ENCODE measurements at places on chromosomes 16 and 17. TPM values are rescaled to one million over a fixed set of nuclear protein-coding genes. Genes with fewer than 3 reads are reported as not detected.

- no peak overlapping the region for H3K4me3 ChIP-seq
- no peaks in the 10 kb centered on the region for H3K27me3 ChIP-seq
- no peak overlapping the region for H3K27ac ChIP-seq
- H3K4me1 ChIP-seq = no peaks in the 10 kb centered on the region
Observed at GRCh38 chr17:71976011-71976649, 144.7 kb upstream of the SOX9 start.

- no peak for DNase-seq
- no peaks in the 10 kb centered on the region for H3K4me1 ChIP-seq
- no peaks in the 10 kb centered on the region for H3K27me3 ChIP-seq
- no peak overlapping the region for H3K27ac ChIP-seq
Observed at GRCh38 chr17:83077411-83077810, 2.0 kb upstream of the METRNL start.

GRCh38 chr17:74159226-74159840 is 44.1 kb upstream of the RPL38 start:
- no peak overlapping the region for H3K27ac ChIP-seq
- H3K36me3 ChIP-seq = no peaks in the 10 kb centered on the region
- DNase-seq = no peak
- H3K4me3 ChIP-seq = no peak overlapping the region
- no peaks in the 10 kb centered on the region for H3K4me1 ChIP-seq
- no peaks in the 10 kb centered on the region for H3K27me3 ChIP-seq

DNA sequence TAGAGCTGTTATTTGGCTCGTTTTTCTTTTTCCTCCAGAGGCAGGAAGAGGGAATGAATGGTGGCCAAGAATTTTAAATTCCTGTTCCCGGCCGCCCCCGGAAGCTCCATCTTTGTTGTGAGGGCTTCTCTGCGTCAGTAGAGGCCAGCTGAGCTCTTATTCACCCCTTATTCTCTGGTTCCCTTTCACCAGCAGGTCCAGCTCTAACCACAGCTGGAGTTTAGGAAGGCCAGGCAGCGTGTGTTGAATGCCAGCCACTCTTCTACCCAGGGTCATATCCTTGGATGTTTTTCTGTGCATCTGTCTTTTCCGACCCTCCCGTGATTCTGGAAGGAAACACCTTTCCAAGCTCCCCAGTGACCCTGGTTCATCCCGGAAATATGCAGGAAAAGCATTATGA is 570.5 kb downstream of the WWOX start:
- H3K4me3 ChIP-seq = no peak overlapping the region
- H3K27ac ChIP-seq = no peak overlapping the region
- no peak for DNase-seq
- no peaks in the 10 kb centered on the region for H3K27me3 ChIP-seq
- H3K36me3 ChIP-seq = no peaks in the 10 kb centered on the region

GRCh38 chr17:10754109-10754508 is 24.3 kb upstream of the TMEM220 start:
- no peaks in the 10 kb centered on the region for H3K27me3 ChIP-seq
- H3K4me3 ChIP-seq = no peak overlapping the region
- no peaks in the 10 kb centered on the region for H3K4me1 ChIP-seq
- no peak for DNase-seq
- H3K36me3 ChIP-seq = no peaks in the 10 kb centered on the region
- no peak overlapping the region for H3K27ac ChIP-seq

GRCh38 chr17:80035937-80036714 is at the start of gene CCDC40:
TSS of gene CCDC40 (plus strand) at chr17:80036642. CDS start at chr17:80036663, 21 bp downstream.
- peak within 1 kb of the TSS; percentile 76 for H3K4me3 ChIP-seq
- peak; percentile 75 for DNase-seq
- peaks cover 3% of the 10 kb centered on the region for H3K4me1 ChIP-seq
- no peaks in the 10 kb centered on the region for H3K36me3 ChIP-seq

DNA sequence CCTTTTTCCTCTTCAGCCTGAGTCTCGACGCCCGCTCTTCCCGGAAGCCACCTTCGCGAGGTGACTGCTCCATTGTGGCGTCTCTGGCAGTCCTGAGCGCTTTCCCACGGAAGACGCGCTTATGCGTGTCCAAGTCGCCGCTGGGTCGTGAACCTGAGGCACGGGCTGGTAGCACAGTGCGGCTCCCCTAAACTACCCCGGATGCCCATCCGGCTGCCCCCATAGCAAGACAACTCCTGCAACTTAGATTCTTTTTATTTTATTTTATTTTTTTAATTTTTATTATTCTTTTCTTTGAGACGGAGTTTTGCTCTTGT is 2.1 kb upstream of the ESRP2 start:
- no peaks in the 10 kb centered on the region for H3K27me3 ChIP-seq
- H3K4me3 ChIP-seq = peak overlapping the region; percentile 74
- no peak for DNase-seq
- no peaks in the 10 kb centered on the region for H3K36me3 ChIP-seq

DNA sequence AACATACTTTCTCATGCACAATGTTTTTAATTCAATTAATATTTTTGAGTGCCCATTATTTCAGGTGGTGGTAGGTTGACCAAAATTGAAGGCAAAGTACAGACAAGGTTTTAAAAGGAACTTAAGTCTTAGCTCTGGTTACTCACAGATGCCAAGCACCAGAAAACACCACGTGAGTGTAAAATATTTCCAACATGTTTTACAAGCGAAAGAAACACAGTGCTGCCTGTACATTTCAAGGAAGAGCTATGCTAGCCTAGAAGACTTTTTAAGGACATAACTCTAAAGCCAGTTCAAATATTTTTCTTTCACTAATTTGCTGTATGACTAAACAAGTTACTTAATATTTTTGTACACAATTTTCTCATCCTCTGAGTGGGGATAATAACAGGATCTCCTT is 736.4 kb upstream of the GOT2 start:
- no peak overlapping the region for H3K4me3 ChIP-seq
- no peaks in the 10 kb centered on the region for H3K27me3 ChIP-seq
- DNase-seq = no peak
- no peaks in the 10 kb centered on the region for H3K36me3 ChIP-seq
- H3K4me1 ChIP-seq = no peaks in the 10 kb centered on the region
- no peak overlapping the region for H3K27ac ChIP-seq

GRCh38 chr17:16415031-16415924 is at the start of gene TRPV2:
TSS of gene TRPV2 (plus strand) at chr17:16415571. CDS start at chr17:16417669, 2,098 bp downstream.
- H3K4me3 ChIP-seq = peak within 1 kb of the TSS; percentile 86
- peaks cover 14% of the 10 kb centered on the region for H3K36me3 ChIP-seq
- DNase-seq = peak; percentile 33
- H3K27me3 ChIP-seq = no peaks in the 10 kb centered on the region

DNA sequence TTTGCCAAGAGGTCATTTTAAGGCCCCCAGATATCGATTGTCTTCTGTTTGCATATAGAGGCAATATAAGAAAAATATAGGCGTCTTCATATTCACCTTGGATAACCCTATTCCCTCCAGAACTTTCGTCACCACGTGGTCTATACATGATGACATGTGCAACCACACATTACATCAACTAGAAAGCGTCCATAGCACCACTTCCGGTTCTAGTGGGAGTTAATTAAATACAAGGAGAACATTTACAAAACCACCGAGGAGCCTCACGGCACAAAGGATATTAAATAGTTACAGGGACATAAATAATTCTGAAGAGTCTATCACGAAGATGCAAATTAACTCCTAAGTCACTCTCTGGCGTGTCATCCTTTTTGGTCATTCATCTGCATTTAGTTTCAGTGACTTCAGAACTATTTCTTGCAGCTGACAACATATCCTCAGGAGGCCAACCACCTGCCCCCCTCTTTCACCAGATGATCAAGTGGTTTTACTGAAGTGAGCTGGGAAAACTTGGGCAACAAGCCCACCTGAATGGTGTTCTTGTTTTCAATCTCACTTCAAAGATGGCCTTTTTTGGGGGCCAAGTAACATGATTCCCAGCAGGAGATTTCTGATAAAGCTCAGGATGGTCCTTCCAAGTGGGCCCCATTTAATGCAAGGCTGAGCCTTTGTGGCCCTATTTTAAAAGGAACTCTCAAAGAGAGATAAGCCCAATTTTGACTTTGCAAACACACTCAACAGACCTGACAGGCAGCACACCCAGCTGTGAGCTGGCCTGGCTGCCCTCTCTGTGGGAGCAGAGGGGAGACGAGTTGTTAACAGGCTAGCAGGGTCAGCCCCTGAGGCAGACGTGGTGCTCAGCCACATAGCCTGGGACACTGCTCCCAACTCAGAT is 15.3 kb downstream of the CMTM3 start:
- H3K27me3 ChIP-seq = no peaks in the 10 kb centered on the region
- no peak overlapping the region for H3K27ac ChIP-seq
- no peak overlapping the region for H3K4me3 ChIP-seq
- DNase-seq = no peak

DNA sequence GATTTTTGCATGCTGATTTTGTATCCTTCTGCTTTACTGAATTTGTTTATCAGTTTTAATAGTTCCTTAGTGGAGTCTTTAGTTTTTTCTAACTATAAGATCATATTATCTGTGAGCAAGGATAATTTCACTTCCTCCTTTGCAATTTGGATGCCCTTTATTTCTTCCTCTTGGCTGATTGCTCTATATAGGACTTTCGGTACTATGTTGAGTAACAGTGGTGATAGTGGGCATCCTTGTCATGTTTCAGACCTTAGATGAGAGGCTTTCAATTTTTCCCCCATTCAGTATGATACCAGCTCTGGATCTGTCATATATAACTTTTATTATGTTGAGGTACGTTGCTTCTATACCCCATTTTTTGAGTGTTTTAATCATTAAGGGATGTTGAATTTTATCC is 224.5 kb upstream of the CNTNAP4 start:
- H3K4me3 ChIP-seq = no peak overlapping the region
- DNase-seq = no peak
- no peaks in the 10 kb centered on the region for H3K4me1 ChIP-seq
- no peak overlapping the region for H3K27ac ChIP-seq
- no peaks in the 10 kb centered on the region for H3K36me3 ChIP-seq

DNA sequence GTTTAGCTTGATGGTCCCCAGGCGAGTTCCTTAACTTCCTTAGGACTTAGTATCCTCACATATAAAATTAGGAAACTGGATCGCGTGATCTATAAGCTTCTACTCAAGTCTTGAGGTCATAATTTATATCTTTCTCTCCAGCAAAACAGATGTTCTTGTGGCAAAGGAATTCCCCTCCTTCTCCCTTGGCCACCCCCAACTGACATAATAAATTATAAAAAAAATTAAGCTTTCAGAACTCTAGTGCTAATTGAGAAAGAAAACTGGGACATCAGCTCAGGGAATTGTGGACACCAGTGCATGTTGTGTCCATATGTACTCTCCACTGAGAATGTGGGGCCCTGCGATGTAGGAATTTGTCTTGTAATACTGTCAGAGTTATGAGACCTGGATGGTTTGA is 13.5 kb downstream of the GNAO1 start:
- no peak overlapping the region for H3K4me3 ChIP-seq
- H3K27me3 ChIP-seq = no peaks in the 10 kb centered on the region
- H3K27ac ChIP-seq = no peak overlapping the region
- no peak for DNase-seq
- no peaks in the 10 kb centered on the region for H3K36me3 ChIP-seq

- H3K4me3 ChIP-seq = no peak overlapping the region
- H3K27ac ChIP-seq = no peak overlapping the region
- H3K27me3 ChIP-seq = peaks cover 11% of the 10 kb centered on the region
- no peaks in the 10 kb centered on the region for H3K36me3 ChIP-seq
Observed at GRCh38 chr17:28954886-28955285, 3.6 kb upstream of the PHF12 start.

DNA sequence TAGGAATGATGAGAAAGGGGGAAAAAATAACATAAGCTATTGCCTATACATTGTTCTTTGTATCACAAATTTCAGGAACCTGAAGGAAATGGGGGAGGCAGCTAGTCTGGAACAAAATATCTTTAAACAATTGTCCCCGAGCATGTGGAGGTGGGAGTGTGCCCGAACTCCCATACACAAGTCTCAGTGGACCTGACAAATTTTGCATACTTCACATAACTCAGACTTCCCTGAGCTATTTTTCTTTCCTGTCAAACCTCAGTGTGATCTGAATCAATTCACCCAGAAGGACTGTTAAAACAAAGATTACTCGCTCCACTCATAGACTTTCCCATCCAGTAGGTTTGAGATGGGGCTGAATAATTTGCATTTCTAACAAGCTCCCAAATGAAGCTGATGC is 1.6 kb upstream of the XPO6 start:
- no peak overlapping the region for H3K4me3 ChIP-seq
- H3K4me1 ChIP-seq = peaks cover 22% of the 10 kb centered on the region
- no peak overlapping the region for H3K27ac ChIP-seq
- H3K27me3 ChIP-seq = no peaks in the 10 kb centered on the region

- peaks cover 22% of the 10 kb centered on the region for H3K4me1 ChIP-seq
- DNase-seq = no peak
Observed at GRCh38 chr16:4704491-4704890, 11.1 kb downstream of the NUDT16L1 start.

DNA sequence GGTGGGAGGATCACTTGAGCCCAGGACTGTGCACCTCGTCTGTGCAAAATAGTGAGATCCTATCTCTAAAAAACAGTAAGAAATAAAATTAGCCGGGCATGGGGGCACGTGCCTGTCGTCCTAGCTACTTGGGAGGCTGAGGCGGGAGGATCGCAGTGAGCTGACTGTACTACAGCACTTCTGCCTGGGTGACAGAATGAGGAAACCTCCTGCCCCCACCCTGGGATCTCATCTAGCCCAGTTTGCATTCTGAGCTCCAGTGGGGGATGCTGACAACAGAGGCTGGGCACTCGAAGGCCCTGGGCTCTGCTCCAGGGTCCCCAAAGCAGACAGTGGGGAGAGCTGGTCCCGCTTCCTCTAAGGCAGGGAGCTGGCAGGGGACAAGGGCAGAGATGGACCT is 7.1 kb downstream of the NAGPA start:
- no peak overlapping the region for H3K27ac ChIP-seq
- no peak overlapping the region for H3K4me3 ChIP-seq
- H3K4me1 ChIP-seq = no peaks in the 10 kb centered on the region
- peaks cover 17% of the 10 kb centered on the region for H3K36me3 ChIP-seq
- DNase-seq = no peak

GRCh38 chr16:81522108-81522701 is 77.6 kb downstream of the CMIP start:
- peak; percentile 32 for DNase-seq
- H3K4me3 ChIP-seq = no peak overlapping the region
- peak overlapping the region; percentile 95 for H3K27ac ChIP-seq
- H3K36me3 ChIP-seq = no peaks in the 10 kb centered on the region
- H3K4me1 ChIP-seq = no peaks in the 10 kb centered on the region

Gene TAT
- total RNA-seq = 0.66 TPM

Gene EVI2A
- 84.9 TPM for total RNA-seq

Gene NLGN2
- 8.4 TPM for total RNA-seq

Gene ZNF286A
- 26.0 TPM for total RNA-seq

Gene ZDHHC7
- total RNA-seq = 33.5 TPM

Gene SLC6A2
- not detected for total RNA-seq
